ENCODE measurements at places on chromosomes 3 and 15. TPM values are rescaled to one million over a fixed set of nuclear protein-coding genes. Genes with fewer than 3 reads are reported as not detected.

- no peak for DNase-seq
These were observed 11.2 kb upstream of the TGM5 start for GRCh38 chr15:43277901-43278300.

DNA sequence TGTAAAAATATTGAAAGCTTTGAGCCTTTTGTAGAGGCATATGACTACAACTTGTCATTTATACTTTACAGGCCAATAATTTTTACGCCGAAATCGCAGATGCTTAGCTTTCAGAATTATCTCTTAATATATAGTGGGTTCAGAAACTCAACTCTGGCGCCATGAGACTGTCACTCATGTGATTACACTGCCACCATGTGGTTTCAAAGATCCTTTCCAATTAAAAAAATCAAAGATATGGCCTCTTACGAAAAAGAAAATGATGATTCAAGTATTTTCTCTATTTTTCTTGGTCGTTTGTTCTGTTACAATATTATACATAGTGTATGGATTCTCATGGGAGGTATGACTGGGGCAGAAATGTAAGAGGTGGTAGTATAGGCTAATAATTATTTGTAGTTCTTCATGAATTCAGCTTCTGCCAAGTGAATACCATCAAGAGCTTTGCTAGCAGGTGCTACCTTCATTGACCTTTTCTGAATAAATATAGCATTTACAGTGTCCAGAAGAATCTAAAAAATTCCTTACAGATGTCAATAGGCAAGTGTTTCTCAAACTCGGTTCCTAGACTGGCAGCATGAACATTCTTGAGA is 751.7 kb upstream of the GOLIM4 start:
- peak; percentile 8 for DNase-seq

Gene CLRN1
- not detected for total RNA-seq

Gene TRAIP
- 3.0 TPM for total RNA-seq

- no peak for DNase-seq
These were observed 27.3 kb upstream of the PARL start for GRCh38 chr3:183911763-183912506.

Gene ECE2
- total RNA-seq = not detected

Gene CLDN16
- total RNA-seq = 0.08 TPM

- no peak for DNase-seq
These were observed 17.9 kb downstream of the GRIP2 start for GRCh38 chr3:14522129-14522691.

DNA sequence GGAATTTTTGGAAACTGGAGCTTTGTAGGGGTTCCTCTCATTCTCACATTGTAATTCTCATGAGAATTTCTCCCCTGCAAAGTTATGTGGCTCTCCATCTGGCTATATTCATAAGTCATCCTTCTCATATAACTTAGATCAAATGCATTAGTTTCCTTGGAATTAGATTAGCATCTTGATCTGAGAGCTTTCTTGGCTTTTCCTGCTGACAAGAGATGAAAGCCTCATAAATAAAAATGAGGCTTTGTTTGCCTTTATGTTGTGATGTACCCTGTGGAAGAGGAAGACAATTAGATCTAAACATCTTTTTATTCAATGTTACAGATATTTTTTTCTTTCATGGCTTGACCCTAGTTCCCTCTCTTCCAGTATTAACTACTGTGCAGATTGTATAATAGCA is 165.4 kb upstream of the ZPLD1 start:
- DNase-seq = no peak

- DNase-seq = no peak
These were observed 193.3 kb upstream of the TOPAZ1 start for GRCh38 chr3:44048196-44048924.

DNA sequence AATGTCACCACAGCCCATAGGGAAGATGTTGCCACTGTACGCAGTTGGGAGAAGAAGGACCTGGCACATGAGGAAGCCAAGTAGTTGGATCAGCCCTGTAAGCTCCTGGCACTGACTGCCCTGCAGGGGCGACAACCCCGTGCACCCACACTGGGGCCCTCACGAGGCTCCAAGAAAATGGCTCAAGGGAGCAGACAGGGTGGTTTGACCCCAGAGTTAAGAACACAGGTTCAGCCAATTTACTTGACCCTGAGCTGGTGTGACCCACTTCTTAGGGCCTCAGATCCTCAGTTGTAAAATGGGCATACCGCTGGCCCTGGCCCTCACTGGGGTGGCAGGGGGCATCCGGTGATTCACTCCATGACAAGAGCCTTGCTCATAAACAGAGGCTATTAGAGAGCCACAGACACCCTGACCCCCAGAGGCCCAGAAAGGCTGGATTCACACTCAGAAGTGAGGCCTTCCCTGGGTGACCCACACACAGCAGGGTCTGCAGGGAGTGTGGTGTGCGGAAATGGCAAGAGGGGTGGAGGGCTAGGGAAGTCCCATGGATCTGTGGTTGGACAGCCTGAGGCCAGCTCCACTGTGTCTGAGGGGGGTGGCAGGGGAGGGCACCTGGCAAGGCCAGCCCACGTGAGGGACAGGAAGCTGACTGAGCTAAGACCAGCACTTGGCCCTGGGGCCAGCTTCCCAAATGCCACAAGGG is 1.7 kb upstream of the HHATL start:
- DNase-seq = no peak

GRCh38 chr3:169498336-169498735 is 165.2 kb downstream of the MECOM start:
- DNase-seq = no peak

GRCh38 chr3:9600597-9600996 is 47.0 kb upstream of the LHFPL4 start:
- DNase-seq = no peak

DNA sequence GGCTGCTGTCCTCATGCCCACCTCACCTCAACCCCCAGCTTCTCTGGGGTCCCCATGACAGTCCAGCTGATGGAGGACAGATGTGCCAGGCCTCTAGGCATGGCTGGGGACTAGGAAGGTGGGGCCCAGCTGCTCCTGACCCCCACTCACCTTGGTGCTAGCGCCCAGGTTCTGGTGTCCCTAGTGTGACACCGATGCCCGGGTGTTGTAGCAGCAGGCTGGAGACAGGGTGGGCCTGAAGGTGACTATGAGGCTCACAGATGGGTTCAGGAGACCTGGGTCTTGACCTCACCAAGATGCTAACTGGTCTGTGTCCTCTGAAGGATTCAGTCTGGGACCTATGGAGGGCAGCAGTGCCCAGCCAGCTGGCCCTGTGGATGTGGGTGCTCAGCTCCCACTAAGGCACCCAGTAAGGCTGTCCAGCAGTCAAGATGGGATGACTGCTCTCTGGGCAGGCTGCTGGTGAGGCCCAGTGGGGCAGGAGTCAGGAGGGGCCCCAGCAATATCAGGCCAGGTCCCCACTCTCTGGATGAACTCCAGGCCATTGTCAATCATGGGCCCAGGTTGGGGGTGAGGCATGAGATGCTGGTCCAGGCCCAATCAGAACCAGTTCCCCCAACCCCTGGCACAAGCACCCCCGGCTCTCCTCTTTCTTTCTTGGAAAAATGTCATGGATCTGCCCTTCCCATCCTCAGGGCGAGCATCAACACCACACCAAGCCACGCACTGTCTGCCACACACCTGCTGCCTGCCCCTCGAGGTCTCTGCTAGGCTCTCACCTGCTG is 33.0 kb downstream of the ALDH1L1 start:
- no peak for DNase-seq

Gene SLC28A2
- not detected for total RNA-seq

- no peak for DNase-seq
These were observed 430.3 kb downstream of the NTRK3 start for GRCh38 chr15:87826119-87826747.

DNA sequence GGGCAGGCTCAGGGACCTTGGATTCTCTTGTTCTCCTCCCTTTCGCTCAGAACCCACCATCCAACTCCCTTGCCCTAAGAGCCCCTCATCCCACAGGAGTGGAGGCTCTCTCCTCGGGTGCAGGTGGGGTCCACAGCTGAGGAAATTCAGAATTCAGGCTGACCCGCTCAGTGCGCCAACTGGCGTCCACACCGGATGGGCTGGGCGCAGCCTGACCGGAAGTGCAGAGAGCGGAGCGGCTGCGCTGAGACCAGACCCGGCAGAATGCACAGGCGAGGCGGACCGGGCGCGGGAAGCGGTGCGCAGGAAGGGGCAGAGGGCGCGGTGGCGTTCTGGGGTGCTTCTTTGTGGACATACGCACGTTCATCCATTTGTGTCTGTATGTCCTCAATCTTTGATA is 210.4 kb upstream of the NDN start:
- no peak for DNase-seq

DNA sequence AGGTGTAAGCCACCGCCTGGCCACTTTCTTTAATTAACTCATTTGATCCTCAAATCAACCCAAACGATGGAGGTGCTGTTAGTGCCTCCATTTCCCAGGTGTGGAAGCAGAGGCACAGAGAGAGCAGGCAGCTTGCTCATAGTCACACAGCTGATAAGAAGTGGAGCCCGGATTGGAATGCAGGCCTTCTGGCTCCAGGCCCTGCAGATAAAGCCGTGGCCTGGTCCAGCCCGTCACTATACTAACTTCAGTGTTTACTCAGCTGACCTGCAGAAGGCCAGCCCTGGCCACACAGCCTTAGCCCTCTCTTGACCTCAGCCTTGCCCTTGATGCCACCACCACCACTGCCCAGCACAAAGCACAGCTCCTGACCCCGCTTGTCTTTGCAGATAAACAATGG is 116.7 kb downstream of the NUP210 start:
- DNase-seq = no peak

GRCh38 chr3:131151-131888 is 65.2 kb upstream of the CHL1 start:
- no peak for DNase-seq

GRCh38 chr3:170697131-170697530 is 111.3 kb upstream of the SLC7A14 start:
- DNase-seq = no peak

Gene NOX5
- not detected for total RNA-seq

GRCh38 chr15:98568382-98569017 is 79.8 kb upstream of the IGF1R start:
- no peak for DNase-seq

GRCh38 chr3:93910097-93910496 is 63.6 kb downstream of the PROS1 start:
- no peak for DNase-seq

- no peak for DNase-seq
These were observed 54.6 kb downstream of the MCCC1 start for GRCh38 chr3:183044547-183045229.

DNA sequence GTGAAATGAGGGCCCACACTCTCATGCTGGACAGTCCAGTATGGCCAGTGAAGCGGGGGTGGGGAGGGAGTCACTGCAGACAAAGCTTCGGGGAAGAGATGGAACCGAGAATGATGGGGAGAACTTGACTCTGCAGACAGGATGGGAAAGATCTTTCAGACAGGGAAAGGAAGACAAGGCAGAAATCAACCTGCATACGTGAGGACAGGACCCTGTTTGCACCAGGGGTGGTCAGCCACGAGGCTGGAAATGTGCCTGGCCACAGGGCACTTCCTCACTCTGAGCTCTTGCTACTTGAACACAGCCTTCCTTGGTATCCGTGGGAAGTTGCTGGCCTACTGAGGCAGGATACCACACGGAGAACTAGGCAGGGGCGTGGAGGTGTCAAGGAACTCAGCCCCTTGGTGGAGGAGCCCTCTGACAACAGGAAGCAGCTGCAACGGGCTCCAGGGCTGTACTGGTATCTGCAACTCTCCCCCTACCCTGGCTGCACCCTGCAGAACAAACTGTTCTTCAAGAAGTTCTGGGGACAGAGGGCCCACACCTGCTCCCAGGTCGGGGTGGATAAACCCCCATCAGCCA is 9.3 kb upstream of the SRP14 start:
- peak; percentile 27 for DNase-seq

DNA sequence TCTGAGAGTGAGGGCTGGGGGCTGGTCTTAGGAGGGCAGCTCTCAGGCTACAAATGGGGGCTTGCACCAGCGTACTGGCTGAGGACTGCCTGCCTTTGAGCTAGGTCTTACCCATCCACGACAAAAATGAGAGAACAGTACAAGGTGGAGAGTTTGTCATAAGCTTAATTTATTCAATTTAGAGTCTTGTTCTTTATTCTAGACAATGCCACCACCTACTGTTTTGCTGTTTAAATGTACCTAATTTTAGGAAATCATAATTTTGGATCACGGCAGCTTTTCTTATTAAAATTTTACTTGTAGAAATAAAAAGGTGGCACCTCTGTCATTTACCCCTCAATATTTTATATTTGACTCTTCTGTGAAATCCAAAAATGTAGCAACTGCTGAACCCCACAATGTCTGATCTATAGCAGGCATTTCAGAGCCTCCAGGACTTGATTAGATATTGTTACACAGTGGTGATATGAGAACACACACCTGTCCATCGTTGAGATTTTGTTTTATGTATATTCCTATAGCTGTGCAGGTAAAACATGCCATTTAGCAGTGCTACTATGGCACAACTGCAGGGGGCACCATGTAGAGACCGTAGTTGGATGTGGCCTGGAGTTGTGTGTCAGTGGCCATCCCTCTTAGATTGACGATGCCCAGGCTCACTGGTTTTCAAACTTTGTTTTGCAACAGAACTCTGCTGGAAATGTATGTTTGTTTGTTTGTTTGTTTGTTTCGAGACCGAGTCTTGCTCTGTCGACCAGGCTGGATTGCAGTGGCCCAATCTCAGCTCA is 88.6 kb downstream of the SLCO3A1 start:
- DNase-seq = no peak

DNA sequence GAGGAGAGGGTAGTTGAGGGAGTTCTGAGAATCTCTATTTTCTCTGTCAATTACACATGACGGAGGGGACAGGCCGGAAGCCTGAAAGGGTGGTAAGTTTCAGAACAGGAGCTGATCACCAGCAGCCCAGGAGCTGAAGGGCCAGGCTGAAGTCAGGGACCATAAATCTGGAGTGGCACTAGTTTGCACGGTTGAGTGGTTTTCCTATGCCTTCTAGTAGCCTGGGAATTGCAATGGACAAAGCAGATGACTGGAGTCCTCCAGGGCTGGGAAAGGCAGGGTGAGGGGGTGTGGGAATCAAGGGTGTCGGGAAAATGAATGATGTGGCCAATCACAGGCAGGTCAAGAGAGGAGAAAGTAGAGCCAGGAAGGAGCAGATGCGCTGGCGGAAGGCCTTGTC is 72.5 kb downstream of the MAGEF1 start:
- no peak for DNase-seq

GRCh38 chr3:129967761-129968160 is 6.8 kb upstream of the TRH start:
- DNase-seq = no peak

GRCh38 chr15:36893276-36893675 is 207.1 kb downstream of the MEIS2 start:
- DNase-seq = no peak

DNA sequence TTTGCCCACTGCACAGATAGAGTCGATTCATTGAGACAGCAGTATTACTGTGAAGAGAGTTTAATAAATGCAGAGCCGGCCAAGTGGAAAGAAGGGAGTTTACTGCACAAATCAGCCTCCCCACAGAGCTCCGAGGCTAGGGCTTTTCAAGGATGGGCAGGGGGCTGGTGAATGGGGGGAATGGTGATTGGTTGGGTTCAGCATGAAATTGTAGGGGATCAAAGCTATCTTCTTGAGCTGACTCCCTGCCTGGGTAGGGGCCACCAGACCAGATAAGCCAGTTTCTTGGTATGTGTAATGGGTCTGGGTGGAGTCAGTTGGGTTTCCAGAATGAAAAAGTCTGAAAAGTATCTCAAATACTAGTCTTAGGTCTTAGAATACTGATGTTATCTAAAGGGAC is 66.6 kb downstream of the SYNPR start:
- DNase-seq = no peak

GRCh38 chr3:114974387-114974786 is 172.7 kb downstream of the ZBTB20 start:
- no peak for DNase-seq

GRCh38 chr3:97871801-97872524 is 50.2 kb downstream of the CRYBG3 start:
- peak; percentile 52 for DNase-seq

GRCh38 chr3:46516521-46516920 is 18.7 kb downstream of the RTP3 start:
- no peak for DNase-seq

Gene C3orf85
- not detected for total RNA-seq

Data from SJSA1 (cell line).